ENCODE measurements at places on chromosomes 1 and 21. TPM values are rescaled to one million over a fixed set of nuclear protein-coding genes. Genes with fewer than 3 reads are reported as not detected.

GRCh38 chr1:209342441-209343175 lies 240.9 kb upstream of the CAMK1G start:
- DNase-seq, result no peak

GRCh38 chr1:117401761-117402160 lies 34.5 kb downstream of the MAN1A2 start:
- no peak for DNase-seq

- DNase-seq, result peak; percentile 60
Measured at GRCh38 chr21:36917471-36918158, 48.9 kb downstream of the HLCS start.

Gene FBXO2
- total RNA-seq, result 0.61 TPM

Gene KDM1A
- total RNA-seq, result 224 TPM
